Central memory CD8-positive, alpha-beta T cell (primary cell): ENCODE measurements at places on chromosomes 5 and 9.

- H3K36me3 ChIP-seq, result peaks cover 1% of the 10 kb centered on the region
- no peak overlapping the region for H3K4me3 ChIP-seq
- no peak overlapping the region for H3K27ac ChIP-seq
- peaks cover 13% of the 10 kb centered on the region for H3K27me3 ChIP-seq
- H3K4me1 ChIP-seq, result no peaks in the 10 kb centered on the region
Observed at GRCh38 chr9:87545858-87546257, 48.2 kb downstream of the DAPK1 start.

GRCh38 chr5:169628892-169629291 lies 8.2 kb upstream of the DOCK2 start:
- no peak for DNase-seq
- peaks cover 6% of the 10 kb centered on the region for H3K4me1 ChIP-seq
- no peak overlapping the region for H3K27ac ChIP-seq
- no peak overlapping the region for H3K4me3 ChIP-seq
- no peaks in the 10 kb centered on the region for H3K36me3 ChIP-seq

GRCh38 chr9:113468716-113469448 lies 5.4 kb downstream of the RGS3 start:
- no peaks in the 10 kb centered on the region for H3K27me3 ChIP-seq
- DNase-seq, result no peak
- no peak overlapping the region for H3K4me3 ChIP-seq
- H3K4me1 ChIP-seq, result peaks cover 5% of the 10 kb centered on the region

- H3K4me3 ChIP-seq, result no peak overlapping the region
- no peak overlapping the region for H3K27ac ChIP-seq
- peaks cover 37% of the 10 kb centered on the region for H3K27me3 ChIP-seq
- H3K4me1 ChIP-seq, result no peaks in the 10 kb centered on the region
- no peaks in the 10 kb centered on the region for H3K36me3 ChIP-seq
Observed at GRCh38 chr5:158910782-158911692, 188.7 kb downstream of the EBF1 start.

DNA sequence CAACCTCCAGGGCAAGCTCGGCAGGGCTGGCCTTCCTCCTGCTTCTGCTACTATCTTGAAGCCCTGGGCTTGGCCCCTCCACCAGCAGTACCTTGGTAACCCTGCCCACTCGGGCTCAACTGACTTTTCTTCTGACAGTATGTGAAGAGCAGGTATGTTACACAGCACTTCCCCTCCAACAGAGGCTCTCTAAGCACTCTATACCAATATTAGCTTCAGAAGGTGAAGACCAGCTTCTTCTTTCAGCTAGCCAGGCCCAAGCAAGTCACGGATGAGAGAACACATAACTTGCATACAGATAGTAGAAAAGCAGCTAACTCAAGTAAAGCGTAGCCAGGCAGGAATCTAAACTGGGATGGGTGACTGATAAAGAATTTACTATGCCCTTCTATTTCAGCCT lies 64.3 kb downstream of the FEM1C start:
- H3K4me3 ChIP-seq, result no peak overlapping the region
- H3K4me1 ChIP-seq, result no peaks in the 10 kb centered on the region
- DNase-seq, result no peak
- H3K27me3 ChIP-seq, result peaks cover 48% of the 10 kb centered on the region
- H3K36me3 ChIP-seq, result no peaks in the 10 kb centered on the region

- peaks cover 1% of the 10 kb centered on the region for H3K36me3 ChIP-seq
- peaks cover 15% of the 10 kb centered on the region for H3K27me3 ChIP-seq
- no peaks in the 10 kb centered on the region for H3K4me1 ChIP-seq
- no peak overlapping the region for H3K4me3 ChIP-seq
- no peak for DNase-seq
- H3K27ac ChIP-seq, result no peak overlapping the region
Observed at GRCh38 chr5:108579236-108579635, 168.5 kb upstream of the FER start.

DNA sequence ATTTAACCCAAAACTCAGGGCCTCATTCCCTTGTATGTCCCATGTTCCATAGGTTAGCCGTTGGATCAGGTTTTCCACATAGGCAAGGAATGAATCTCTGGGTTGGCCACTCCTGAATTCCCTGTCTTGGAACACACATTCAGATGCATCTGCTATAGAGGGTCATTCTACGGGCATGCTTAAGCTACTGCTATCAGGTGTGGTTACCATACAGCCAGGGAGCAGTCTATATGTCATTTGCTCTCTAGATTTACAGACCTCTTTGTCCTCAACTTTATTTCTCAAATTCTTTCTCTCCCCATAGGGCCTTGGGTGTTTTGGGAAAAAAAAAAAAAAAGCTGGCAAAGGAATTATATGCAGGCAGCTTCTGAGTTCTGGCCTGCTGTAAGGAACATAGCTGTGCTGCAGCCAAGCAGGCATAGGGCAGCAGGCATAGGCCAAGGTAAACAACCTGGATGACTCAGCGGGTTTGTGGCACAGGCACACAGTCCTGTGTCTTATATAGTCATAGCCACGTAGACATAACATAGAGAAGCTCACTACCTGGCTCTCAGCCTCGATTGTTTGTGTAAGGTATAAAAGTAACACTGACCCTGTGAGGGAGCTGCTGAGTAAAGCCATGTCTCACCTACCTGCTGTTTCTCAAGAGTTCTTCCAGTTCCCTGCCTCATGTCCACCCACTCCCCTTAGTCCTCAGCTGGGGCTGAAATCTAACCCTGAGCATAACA lies 141.5 kb downstream of the OSTF1 start:
- DNase-seq, result no peak
- H3K4me3 ChIP-seq, result no peak overlapping the region
- no peaks in the 10 kb centered on the region for H3K4me1 ChIP-seq
- no peak overlapping the region for H3K27ac ChIP-seq
- H3K27me3 ChIP-seq, result no peaks in the 10 kb centered on the region
